Substantia nigra (tissue), 51 donors: ENCODE measurements at places on chromosomes 1 and 21.

- DNase-seq = no peak
Observed at GRCh38 chr1:209202830-209203532, 380.5 kb upstream of the CAMK1G start.

DNA sequence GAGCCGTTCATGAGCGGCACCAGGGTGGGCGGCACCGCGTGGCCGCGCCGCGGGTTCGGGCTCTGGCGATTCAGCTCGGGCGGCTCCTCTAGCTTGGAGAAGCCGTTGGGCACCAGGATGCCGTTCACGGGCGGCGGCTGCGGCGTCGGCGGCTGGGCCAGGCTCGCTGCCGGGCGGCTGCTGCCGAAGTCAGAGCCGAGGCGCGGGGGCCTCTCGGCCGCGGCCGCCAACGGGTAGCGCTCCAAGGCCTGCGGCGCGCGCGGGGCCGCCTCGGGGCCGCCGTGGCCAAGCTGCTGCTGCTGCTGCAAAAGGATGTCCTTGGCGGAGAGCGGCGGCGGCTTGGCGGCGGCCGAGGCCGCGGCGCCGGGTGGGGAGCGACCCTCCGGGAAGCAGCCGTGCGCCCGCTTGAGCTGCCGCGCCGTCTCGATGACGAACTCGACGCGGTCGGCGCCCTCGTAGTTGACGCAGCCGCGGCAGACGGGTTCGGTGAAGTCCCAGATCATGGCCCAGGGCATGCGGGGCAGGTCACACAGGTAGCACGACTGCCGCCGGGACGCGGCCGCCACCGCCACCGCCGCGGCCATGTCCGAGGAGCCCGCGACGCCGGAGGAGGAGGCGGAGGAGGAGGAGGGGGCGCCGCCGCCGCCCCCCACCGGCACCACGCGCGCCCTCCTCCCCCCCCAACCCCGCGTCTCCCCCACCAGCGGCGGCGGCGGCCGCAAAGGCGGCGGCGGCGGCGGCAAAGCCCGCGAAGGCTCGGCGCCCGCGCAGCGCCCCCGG lies 877 bp downstream of the IRF2BP2 start:
- no peak for DNase-seq

GRCh38 chr1:61432616-61433388 lies 292.1 kb downstream of the TM2D1 start:
- no peak for DNase-seq

- DNase-seq = no peak
Observed at GRCh38 chr1:245589316-245589715, 434.5 kb downstream of the KIF26B start.

DNA sequence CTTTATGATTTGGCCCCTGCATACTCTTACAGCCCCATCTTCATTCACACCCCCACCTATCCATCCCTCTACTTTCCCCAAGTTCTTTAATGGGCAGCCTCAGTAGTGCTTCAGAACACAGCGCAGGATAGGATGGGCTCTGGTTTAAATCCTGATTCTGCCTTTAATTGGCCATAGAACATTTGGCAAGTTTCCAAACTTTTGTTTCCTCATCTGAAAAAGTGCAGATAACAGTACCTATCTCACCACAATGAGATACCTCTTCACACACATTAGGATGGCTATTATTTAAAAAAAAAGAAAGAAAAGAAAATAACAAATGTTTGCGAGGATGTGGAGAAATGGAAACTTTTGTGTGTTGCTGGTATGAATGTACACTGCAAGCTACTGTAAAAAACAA lies 142.5 kb upstream of the VANGL1 start:
- no peak for DNase-seq

GRCh38 chr1:160807738-160808137 lies 11.8 kb downstream of the LY9 start:
- DNase-seq = no peak

DNA sequence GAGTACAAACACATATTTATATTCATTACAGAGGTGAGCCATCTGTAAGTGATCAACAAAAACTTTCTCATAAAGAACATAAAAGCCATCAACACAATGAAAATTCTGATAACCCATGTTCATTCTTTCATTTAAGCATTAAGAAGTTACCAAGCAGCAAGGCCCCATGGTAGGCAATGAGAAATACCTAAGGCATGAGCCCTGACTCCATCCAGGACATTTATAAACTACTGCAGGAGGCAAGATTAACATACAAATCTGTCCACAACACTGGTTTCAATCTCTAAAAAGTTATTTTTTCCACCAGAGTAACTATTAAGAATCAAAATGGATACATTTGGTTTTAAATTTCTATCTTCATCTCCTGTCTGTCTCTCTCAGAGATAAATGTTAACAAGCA lies 76.1 kb downstream of the SIPA1L2 start:
- no peak for DNase-seq

GRCh38 chr1:171943973-171944561 lies 102.8 kb downstream of the DNM3 start:
- no peak for DNase-seq

- DNase-seq = no peak
Observed at GRCh38 chr1:223123011-223123610, 19.9 kb downstream of the TLR5 start.

GRCh38 chr1:34681480-34682451 lies 73.1 kb upstream of the GJB5 start:
- DNase-seq = peak; percentile 6

DNA sequence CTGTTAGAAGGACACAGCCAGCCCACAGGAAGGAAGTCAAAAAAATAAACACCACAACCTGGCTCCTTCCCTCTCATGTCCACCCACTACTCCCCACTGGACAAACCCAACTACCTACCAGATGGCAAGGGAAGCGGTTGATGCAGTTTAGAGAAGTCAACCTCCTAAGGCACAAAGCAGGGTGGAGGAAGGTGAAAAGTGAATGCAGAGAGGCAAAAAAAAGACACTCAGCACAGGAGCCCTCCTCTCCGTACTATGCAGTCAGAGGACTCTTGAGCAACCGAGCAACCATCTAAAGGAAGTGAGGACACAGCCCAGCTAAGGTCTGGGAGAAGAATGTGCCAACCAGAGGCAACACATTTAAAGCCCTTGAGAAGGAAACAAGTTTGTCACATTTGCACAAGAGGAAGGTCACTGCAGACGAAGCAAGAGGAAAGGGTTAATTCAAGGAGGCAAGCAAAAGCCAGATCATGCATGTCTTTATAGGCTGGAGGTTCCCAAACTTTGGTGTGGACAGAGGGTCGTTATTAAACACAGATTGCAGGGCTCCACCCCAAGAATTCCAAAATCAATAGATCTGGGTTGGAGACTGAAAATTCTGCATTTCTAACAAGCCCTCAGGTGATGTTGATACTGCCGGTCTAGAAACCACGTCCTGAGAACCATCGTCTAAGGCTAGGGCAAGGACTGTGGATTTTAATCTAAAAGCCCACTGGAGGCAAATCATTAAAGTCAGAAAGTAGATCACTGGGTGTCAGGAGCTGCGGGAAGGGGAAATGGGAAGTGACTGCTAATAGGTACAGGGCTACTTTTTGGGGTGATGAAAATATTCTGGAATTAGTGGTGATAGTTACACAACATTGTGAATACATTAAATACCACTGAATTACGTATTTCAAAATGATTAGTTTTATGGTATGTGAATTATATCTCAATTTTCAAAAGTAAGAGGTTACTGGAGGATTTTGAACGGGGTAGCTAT lies 19.7 kb downstream of the TP53BP2 start:
- DNase-seq = no peak

- no peak for DNase-seq
Observed at GRCh38 chr1:227828786-227829185, 13.3 kb downstream of the PRSS38 start.

- no peak for DNase-seq
Observed at GRCh38 chr1:12157366-12158231, 9.2 kb upstream of the TNFRSF1B start.

- no peak for DNase-seq
Observed at GRCh38 chr1:39094685-39095084, 68.5 kb downstream of the NDUFS5 start.

DNA sequence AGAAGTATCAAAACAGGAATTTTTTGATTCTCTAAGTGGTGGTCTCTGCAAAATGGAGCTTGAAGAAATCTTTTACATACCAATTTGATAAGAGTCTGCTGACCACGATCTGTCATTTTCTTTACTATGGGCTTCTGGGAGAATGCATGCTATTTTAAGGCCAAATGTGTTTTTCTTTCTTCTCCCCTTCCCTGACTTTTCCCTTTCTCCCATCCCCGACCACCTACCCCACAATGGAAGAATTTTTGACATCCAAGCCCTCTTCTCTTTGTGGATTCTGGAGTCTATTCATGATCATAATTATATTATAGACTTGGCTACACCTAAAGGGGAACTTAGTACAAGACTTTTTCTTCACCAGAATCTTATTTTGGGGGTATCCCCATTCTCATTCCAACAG lies 31.3 kb downstream of the CNIH4 start:
- no peak for DNase-seq

- DNase-seq = peak; percentile 49
Observed at GRCh38 chr1:230507666-230508402, 81.7 kb upstream of the PGBD5 start.

GRCh38 chr21:19198801-19199200 lies 795.2 kb upstream of the TMPRSS15 start:
- no peak for DNase-seq

- peak; percentile 33 for DNase-seq
Observed at GRCh38 chr1:168135921-168136708, 615 bp downstream of the GPR161 start.

DNA sequence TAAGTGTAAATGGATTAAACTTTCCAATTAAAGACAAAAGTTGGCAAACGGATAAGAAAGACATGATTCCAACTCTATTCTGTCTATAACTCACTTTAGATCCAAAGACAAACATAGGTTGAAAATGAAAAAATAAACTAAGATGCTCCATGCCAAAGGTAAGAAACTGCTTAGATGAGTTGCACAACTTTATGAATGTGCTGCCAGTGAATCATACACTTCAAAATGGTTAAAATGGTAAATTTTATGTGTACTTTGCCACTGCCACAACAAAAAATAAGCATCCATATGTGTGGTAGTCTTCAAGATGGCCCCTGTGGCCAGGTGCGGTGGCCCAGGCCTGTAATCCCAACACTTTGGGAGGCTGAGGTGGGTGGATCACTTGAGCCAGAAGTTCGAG lies 45.0 kb downstream of the NSL1 start:
- no peak for DNase-seq

GRCh38 chr1:29961293-29962059 lies 725.2 kb downstream of the PTPRU start:
- DNase-seq = no peak

DNA sequence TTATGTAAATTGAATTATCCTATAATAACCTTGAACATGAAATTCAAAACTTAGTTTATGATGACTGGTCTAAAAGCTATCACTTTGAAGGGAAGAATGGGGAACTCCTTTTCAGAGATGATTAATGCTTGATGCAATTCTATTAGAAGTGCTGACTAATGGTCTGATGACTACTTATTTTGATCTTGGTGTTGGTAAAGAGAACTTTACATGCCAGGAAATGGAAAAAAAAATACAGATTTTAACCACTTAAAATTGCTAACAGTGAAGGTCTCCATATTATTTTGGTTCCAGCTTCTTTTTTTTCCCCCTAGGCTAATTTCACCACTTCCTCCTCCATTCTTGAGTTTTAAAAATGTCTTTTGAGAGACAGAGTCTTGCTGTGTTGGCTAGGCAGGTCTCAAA lies 22.9 kb downstream of the S1PR1 start:
- DNase-seq = no peak

- DNase-seq = no peak
Observed at GRCh38 chr1:160826546-160826945, 30.6 kb downstream of the LY9 start.

DNA sequence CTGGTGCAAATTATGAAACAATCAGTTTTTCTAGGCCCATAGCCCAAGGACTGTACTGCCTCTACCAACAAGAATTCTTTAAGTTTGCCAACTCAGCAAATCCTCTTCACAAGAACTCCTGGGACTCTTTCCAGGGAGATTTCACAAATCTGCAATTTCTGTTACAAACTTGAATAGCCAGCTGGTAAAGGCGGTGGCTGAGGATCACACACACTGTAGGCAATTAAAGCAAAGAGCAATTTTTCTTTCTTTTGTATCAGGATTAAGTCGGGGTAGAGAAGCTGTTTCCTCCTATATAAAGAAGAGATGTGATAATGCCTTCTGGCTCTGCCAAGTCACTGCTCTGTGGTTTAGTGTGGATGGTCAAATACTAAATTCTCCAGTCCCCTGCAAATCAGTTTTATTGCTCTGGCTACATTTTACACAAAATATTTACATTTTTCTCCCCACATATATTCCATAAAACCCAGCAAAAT lies 1.7 kb downstream of the ALDH9A1 start:
- no peak for DNase-seq

DNA sequence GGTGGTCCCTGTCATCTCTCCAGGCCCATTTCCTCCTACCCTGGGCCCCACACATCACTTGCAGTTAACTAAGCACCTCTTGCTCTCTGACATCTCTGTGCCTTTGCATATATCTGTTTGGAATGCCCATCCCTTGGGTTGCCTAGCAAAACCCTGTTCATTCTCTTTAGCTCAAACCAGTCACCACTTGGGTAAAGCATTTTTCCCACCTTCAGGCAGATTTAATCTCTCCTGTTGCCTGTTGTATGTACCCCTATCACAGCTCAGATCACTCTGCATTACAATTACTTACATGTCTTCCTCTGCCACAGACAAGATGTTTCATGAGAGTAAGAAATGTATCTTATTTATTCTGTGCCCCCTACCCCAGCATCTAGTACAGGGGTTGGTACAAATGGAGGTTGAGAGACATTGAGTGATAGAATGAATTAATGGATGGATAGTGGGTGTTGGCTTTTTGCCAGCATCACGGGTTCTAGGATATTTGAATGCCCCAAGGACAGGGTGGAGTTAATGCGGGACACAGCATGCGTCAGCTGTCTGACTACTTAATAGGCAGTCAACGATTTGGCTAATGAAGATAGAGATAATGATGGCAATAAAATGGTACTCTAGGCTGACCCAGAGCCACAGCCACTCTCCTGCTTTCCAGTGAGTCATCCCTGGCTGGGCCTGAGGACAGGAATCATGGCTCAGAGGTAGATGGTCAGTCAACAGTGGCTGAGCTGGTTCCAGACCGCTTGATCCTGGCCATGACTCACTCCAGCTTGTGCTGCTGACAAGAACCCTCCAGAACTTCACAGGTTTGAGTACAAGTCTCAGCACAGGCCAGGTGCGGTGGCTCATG lies 6.5 kb downstream of the NR0B2 start:
- DNase-seq = no peak

DNA sequence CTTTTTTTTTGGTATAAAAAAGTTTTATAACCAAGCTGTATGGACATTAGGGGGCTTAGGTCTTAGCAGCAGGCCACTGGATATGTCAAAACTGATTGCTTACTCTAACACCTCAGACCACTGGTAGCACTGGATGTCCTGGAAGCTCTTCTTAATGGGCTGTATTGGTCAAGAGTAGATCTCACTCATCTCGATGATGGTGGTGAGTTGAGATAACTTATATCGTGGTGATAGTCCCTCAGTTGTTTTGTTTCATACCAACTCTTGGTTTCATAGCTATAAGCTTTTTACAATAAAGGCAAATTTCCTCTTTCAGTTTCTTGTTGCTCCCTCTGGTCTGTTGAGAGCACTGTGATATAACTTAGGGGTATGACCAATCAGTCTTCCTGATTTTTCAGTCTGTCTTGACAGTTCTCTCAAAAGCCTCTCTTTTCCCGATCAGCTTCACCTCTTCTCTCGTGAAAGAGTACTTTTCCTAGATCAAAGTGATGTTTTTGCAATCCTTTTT lies 9.7 kb upstream of the AGO1 start:
- DNase-seq = no peak
